ENCODE measurements at places on chromosomes 11 and 22.
A peak's percentile ranks its signal among the peaks of the same experiment; 100 is the strongest.

DNA sequence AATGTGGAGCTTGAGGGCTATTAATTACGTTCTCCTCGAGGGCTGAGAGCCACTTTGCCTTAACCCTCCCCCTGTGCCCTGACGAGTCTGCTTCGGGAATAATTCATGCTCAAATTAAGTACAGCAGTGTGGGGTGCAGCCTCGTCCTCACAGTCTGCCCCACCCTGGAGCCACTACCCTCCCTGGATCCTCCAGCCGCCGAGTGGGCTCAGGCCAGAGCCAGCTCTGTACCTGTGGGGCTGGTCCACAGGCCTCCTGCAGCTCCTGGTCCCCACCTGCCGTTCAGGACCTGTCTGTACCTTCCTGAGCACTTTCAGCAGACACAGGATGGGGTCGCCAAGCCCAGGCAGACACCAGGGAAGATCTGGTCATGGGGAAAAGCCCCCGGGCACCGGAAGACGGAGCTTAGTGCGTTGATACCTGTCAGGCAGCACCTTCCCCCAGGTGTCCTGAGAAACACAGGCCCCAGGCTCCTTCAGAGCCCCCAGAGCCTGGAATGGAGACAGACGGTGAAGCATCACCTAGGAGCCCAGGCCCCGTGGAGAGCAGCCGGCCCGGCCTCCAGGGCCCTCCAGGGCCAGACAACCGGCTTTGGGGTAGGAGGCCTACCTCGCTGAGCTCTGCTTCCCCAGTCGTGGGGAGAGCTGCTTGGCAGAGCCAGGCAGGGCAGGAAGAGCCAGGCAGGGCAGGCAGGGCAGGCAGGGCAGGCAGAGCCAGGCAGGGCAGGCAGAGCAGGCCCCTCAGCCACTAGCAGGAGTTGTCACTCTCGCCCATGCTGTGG is 9.7 kb downstream of the TSPAN32 start:
- DNase-seq, result no peak

- DNase-seq, result no peak
These were observed 656.3 kb downstream of the NTM start for GRCh38 chr11:132026746-132027145.

DNA sequence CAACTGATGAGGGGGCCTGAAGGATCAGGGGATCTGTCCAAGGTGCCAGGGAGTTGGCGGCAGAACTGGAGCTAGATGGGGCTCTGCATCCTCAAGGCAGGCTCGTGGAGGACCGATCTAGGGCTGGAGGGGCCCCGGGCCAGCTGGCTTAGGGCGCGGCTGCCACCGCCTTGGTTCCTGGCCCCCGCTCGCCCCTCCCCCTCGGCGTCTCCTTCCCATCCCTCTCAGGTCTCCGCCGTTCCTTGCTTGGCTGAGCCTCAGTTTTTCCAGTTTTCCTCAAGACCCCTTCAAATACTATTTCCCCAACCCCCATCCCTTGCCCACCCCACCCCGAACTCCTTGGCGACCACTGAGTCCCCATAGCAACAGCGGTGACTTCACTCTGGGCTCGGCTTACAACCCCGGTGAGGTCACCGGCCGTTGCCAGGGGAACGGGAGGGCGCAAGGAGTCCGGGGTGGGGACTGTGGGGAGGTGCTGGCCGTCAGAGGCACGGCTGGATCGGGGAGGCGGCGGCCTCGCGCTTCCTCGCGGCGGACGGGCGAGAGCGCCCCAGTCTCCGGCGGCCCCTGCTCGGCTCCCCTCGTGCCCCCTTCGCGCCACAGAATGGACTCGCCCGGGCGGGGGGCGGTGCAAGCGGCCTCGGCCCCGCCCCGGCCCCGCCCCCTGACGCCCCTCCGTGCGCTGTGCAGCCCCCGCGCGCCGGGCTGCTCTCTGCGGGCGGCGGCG is 7.5 kb downstream of the FREY1 start:
- DNase-seq, result peak; percentile 47

- no peak for DNase-seq
These were observed 78.3 kb downstream of the BBOX1 start for GRCh38 chr11:27118949-27119348.

DNA sequence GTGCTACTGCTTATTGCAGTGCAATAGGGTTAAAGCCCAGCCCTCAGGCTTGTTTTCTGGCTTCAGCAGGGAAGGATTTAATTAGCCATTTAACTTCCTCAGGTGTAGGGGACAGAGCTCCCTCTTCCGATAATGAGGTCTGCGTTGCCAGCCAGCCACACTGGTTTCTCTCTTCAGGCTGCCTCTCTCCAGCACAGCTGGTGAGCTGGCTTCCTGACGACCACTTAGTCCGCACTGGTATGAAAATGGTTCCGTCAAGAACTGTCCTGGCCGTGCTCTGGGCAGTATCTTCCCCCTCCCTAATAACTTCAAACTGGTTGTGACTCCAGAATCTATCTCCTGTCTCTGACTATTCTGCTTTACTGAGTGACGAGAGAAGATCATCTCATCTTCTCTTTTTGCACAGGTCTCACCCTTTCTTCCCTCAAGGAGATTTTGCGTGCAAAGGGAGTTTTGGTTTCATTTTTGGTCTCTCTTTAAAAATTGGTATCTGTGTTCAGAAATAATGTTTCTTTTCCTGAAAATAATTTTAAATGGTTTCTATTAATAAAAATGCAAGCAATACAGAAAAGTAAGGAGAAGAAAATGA is 49.2 kb downstream of the CNTN5 start:
- DNase-seq, result no peak

DNA sequence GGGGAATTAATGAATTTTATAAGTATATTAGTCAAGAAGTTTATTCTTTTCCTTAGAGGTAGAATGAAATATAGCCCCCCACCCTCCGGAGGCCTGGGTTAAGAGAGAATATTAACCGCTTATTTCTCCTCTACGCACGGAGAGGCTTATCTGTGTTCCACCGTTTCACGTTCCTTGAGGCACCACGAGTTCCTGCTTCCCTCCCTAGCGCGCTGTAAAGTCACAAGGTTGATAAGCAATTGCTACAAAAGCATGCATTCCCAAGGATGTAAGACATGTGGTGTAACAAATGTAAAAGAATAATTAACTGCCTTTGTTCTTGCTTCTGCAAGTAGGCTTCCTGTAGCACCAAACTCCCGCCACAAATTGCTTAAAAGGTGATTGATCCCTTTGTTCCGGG is 1.5 kb upstream of the ANKRD42 start:
- DNase-seq, result no peak

DNA sequence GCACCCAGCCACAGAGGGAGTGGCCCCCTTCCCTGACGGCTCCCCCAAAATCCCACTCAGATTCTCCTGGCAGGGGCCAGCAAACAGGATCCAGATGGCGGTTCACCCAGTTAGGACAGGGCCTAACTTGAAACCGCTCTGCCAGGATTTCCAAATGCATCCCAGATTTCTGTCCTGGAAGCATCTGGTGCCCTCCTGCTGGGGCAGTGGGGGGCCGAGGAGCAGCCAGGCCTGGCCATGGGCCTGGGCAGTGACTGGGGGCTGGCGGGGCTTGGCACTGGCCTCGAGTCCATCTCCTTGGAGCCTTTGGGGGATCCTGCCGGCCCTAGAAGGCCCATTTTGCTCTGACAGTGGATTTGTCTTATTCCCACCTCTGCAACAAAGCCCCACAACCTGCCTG is 17.9 kb upstream of the EMID1 start:
- DNase-seq, result no peak

- no peak for DNase-seq
These were observed 31.2 kb downstream of the POU2AF3 start for GRCh38 chr11:111329306-111330204.

- no peak for DNase-seq
These were observed 11.4 kb downstream of the TBCEL start for GRCh38 chr11:121035169-121035755.

GRCh38 chr11:61923166-61924063 is 6.0 kb upstream of the RAB3IL1 start:
- DNase-seq, result no peak

DNA sequence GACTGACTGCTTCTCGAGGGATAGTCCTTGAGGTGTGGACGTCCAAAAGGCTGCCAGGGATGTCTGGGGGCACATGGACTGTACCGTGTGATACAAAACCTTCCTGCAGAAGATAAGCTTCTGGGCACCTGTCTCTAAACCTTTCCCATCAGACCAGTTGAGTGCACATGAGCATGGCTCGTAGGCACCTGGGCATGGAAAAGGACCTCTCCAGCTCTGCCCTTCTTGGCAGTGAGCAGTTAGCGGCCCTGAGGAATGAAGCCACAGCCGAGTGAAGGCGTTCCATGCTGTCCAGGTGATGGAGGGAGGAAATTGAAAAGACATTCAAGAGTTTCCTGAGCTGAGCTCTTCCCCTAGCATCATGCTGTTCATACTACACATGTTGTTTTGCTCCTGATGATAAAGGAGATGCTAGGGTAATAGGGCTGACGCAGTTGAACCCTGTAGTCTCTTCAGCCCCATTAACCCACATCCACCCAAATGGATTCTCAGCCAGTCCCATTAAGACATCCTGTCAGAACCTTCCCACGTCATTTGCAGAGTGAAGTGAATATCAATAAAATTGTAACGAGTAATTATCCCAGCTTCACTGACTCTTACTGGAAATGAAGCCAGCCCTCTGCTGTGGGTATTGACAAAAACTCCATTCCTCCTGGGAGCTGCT is 138.6 kb downstream of the KIRREL3 start:
- no peak for DNase-seq

DNA sequence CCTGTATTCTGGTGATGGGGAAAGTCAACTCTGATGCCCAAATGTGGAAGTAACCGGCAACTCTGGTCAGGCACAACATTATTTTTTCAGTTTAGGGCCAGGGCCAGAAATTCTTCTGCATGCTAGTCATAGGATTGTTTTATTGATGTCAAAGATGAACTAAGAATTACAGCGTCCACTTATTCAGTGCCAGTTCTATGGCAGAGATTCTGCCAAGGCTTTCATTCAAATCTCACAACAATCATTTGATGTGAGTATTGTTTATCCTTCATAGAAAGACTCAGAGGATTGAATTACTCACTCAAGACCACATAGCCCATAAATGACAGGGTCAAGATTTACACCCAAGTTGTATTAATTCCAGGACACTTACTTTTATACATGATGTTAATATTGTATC is 87.7 kb downstream of the TMPRSS5 start:
- no peak for DNase-seq

DNA sequence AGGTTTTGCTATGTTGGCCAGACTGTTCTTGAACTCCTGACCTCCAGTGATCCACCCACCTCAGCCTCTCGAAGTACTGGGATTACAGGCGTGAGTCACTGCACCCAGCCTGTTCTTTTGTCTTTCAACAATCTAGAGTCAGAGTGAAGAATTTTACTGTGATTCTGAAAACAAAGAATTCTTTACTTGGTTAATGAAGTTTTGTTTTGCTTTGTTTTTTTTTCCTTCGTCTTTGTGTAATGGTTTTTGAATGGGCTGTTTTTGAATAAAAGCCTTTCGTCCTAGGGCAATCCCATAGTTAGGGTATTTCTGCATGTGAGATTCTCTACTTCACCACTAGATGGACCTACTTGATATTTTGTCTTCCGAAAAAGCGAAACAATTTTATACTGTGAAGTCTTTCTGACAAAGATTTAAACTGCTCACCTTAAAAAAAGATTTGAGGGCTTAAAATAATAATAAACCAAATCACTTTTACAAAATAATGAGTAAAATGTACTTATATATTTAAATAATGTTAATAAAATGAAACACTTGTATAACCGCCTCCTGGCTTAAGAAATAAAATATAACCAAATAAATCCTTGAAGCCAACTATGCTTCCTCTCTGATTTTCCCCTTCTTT is 43.4 kb upstream of the SC5D start:
- DNase-seq, result no peak

DNA sequence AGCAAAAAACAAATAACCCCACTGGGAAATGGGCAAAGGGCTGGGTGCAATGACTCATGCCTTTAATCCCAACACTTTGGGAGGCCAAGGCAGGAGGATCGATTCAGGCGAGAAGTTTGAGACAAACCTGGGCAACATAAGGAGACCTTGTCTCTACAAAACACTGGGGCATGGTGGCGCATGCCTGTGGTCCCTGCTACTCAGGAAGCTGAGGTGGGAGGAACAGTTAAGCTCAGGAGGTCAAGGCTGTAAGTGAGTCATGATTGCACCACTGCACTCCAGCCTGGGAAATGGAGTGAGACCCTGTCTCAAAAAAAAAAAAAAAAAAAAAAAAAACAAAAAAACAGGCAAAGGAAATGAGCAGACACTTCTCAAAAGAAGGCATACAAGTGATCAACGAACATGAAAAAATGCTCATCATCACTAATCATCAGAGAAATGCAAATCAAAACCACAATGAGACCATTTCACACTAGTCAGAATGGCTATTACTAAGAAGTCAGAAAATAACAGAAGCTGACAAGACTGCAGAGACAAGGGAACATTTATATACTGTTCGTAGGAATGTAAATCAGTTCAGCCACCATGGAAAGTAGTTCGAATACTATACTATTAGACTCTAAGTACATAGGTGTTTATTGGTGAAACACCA is 48.2 kb upstream of the SMCO4 start:
- no peak for DNase-seq

DNA sequence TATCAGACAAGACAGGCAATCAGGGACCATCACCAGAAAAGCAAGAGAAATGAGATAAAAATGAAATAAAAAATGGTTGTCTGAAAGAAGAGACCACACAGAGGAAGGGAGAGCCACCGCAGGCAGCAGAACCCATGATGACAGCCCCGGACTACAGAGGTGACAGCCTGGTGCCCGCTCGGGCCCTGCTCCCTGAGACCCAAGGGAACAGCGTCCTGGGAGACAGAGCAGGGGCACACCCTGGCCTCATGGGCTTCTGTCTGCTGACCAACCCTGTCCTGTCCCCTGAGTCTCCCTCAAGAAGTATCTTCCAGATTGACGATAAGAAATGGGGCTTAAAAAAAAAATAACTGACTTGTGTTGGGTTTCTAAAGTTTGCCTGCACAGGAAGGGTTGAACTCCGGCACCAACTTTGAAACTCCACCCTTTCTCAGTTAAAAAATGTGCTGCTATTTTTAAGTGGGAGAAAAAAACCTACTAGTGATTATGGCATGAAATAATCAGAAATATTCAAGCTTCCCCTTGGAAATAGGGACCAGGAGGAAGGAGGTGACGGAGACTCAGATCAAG is 70.1 kb upstream of the TTLL12 start:
- DNase-seq, result no peak

GRCh38 chr22:46791201-46791731 is 28.8 kb downstream of the TBC1D22A start:
- peak; percentile 51 for DNase-seq

DNA sequence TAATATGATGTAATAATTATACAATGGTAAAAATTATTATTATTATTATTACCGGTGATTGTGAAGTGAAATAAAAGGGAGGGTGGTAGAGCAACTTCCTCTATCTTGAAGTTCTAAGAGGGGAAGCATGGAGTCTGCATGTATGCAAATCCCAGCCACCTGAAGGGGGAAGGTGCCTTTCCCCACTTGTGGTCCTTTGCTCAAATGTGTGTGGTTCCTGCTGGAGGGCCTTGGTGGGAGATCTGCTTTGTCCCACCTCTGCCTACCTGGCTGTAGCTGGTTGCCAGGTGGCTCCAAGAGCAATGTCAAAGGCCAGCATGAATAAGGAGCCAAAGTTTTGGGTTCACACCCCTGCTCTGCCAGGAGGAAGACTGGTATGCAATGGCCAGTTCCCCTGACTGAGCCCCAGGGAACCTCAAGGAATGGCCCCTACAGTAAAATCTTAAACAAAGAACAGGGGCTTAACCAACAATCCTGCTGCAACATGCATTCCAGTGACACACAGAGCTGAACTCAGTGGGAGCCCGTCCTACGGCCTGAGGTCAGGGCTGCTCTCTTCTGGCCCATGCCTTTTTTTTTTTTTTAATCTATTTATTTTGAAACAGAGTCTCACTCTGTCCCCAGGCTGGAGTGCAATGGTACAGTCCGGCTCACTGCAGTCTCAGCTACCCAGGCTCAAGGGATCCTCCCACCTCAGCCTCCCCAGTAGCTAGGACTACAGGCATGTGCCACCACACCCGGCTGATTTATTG is 8.5 kb downstream of the TMEM132A start:
- DNase-seq, result no peak

All from stimulated activated CD8-positive, alpha-beta memory T cell treated with anti-CD3 and anti-CD28 coated beads, Interleukin-4, amount 100 ng/mL, for 4 hours (primary cell).